ENCODE measurements at places on chromosomes 3 and 15. TPM values are rescaled to one million over a fixed set of nuclear protein-coding genes. Genes with fewer than 3 reads are reported as not detected.

Gene TLR9
- total RNA-seq, result 0.23 TPM

Gene PRKCD
- total RNA-seq, result 9.7 TPM

Gene ABHD2
- total RNA-seq, result 72.3 TPM

Gene TMCC1
- total RNA-seq, result 27.3 TPM

Gene ACAN
- total RNA-seq, result 209 TPM

Gene SEMA6D
- 4.4 TPM for total RNA-seq

Gene SMCO1
- total RNA-seq, result not detected

Gene BCHE
- 0.73 TPM for total RNA-seq

Gene CDHR4
- 0.07 TPM for total RNA-seq

Gene IQCF5
- not detected for total RNA-seq

Gene NRROS
- total RNA-seq, result 1.0 TPM

Gene SLC6A1
- 0.10 TPM for total RNA-seq

Gene LMOD3
- 0.07 TPM for total RNA-seq

Gene IL17RC
- 22.2 TPM for total RNA-seq

Gene ALPK3
- total RNA-seq, result 26.4 TPM

Gene CCR4
- under 0.01 TPM for total RNA-seq

Gene EXOG
- 46.1 TPM for total RNA-seq

Gene DOCK3
- 0.30 TPM for total RNA-seq

Gene RHOA
- 516 TPM for total RNA-seq

Gene CCDC9B
- 91.9 TPM for total RNA-seq

Gene C3orf52
- 2.5 TPM for total RNA-seq

Gene SMARCC1
- 30.4 TPM for total RNA-seq

Gene KCNAB1
- 35.6 TPM for total RNA-seq

Gene LRRC31
- total RNA-seq, result not detected

Gene FBXL2
- total RNA-seq, result 17.4 TPM

Gene KNL1
- 2.0 TPM for total RNA-seq

Gene PDCD6IP
- 172 TPM for total RNA-seq

Gene ITIH3
- 2.5 TPM for total RNA-seq

Gene DAG1
- 115 TPM for total RNA-seq
